ENCODE measurements at places on chromosomes 2 and 18.

DNA sequence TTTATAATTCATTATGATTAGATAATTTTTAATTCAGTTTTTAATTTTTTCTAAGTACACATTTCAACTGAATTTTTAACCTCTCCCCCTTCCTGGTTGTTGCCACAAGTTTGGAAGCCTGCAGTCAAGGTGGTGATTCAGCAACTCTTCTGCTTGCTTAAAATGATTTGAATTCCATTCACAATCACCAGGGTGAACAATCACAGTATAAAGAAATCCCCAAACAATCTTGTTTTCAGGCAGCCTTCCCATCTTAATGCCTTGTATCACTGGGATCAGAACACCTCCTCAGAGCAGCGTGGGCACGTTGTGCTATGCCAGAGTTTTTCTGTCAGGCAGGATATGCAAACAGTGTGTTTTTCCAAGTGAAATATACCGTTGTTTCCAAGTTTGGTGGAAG lies 46.7 kb upstream of the BARD1 start:
- no peak for DNase-seq

- DNase-seq = no peak
Observed at GRCh38 chr2:200056105-200056504, 100.7 kb downstream of the MAIP1 start.

DNA sequence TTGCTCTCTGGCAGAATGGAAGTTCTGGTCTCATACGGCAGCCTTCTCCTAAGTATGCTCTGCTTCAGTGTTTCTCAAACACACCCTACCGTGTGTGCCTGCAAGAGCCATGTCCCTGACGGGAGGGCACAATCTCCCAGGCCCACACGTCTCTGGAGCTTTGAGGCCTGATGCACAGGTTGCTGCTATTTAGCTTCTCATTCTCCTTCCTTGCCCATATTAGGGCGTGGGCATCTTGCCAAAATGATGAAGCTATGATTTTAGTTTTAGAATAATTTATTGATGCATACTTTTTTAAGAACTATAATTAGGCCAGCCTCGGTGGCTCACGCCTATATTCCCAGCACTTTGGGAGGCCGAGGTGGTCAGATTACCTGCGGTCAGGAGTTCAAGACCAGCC lies 107.9 kb downstream of the RNF144A start:
- DNase-seq = no peak

- DNase-seq = no peak
Observed at GRCh38 chr2:152718909-152719645, 657 bp downstream of the ARL6IP6 start.
